ENCODE measurements at places on chromosomes 7 and 10.
A peak's percentile ranks its signal among the peaks of the same experiment; 100 is the strongest.

DNA sequence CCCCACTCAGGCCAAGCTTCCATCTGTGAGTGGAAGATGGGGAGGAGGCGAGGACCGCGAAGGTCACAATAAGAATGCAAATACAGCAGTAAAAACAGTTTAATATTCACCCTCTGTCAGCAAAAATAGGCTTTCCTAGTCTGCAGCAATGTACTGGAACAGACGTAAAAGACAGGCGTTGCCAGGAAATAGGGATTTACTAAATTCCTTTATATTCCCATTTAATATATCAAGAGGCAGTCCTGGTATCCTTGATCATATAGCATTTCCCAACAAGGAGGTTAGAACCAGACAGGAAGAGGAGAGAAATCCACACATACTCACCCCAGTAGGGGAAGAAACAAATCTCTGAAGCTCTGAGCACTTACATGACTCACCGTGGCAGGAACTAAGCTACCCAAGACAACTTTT lies 1054.9 kb upstream of the C7orf33 start:
- DNase-seq = no peak

DNA sequence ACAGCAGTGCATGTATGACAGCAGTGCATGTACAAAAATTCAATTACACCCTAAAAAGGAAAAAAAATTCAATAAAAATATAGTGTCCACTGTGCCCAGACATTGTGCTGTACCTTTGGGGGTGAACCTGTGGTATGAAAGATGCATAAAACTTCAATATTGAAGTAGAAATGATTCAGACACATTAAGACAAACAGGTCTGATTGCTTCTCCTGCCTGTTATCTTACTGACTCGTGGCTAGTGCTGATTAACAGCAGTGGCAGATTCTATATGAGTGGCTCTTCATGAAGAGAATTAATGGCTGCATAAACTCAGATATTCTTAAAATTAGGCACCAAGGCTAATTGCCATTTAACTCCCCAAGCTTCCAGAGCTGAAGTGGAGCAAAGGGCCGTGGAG lies 37.9 kb downstream of the GATA3 start:
- no peak for DNase-seq

GRCh38 chr7:29459589-29459988 lies 104.0 kb upstream of the PRR15 start:
- DNase-seq = no peak

DNA sequence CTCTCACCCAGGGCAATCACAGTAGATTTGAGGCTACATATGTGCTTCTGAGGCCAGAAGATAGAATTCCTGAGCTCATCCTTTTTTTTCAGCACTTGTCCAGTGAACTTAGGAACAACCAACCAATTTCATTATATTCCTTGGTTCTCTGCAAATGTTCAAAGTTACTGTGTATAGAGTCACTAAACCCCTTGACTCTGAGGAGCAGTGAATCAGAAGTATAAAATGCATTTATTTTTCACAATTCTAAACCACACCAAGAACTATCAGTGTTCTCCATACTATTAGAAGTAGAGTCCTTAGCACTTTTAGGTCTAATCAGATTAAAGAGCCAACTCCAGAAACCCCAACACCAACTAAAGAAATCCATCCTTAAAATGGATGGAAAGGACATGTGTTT lies 19.6 kb upstream of the PAPSS2 start:
- DNase-seq = no peak

DNA sequence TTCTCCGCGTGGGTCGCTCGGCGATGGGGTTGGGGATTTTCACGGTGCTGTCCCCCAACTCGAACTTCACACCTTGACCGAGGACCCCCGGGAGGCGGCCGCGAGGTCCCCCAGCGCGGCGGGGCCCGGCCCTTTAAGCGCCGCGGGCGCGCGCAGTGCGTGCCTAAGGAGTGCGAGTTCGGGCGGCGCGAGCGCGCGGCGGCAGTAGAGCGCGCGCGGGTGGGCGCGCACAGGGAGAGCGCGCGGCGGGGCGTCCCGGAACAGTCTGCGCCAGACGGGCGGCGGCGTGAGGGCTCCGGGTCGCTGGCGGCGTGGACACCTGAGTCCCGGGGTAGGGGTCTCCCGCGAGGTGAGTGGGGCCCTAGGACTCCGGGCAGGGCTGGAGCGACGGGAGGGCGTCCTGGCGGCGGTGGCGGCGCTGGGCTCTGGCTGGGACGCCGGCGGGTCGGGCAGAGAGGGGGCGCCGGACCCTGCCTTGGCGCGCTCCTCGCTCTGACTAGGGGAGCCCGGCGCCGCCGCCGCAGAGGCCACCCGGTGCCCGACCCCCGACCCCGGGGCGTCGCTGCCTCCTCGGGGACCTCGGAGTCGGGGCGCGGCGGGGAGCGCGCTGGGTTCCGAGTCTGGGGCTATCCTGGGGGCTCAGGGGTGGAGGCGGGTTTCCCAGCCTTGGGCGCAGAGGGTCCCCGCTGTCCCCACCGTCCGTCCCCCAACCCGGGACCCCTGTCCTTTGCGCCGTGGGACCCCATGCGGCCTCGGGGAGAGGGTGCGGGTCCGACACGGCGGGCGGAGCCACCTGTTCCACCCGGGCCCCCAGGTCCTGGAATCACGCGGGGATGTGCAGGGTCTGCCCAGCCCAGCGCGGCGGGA lies at the start of gene PROSER2:
Gene PROSER2 (plus strand): TSS at position 235 of the 867 bp plus-strand sequence. CDS start 28,722 bp downstream, outside the sequence.
- no peak for DNase-seq

GRCh38 chr10:43890124-43890523 lies 241.4 kb upstream of the ZNF32 start:
- DNase-seq = no peak

- peak; percentile 80 for DNase-seq
These were observed 4.4 kb upstream of the CLIP2 start for GRCh38 chr7:74284781-74285259.

DNA sequence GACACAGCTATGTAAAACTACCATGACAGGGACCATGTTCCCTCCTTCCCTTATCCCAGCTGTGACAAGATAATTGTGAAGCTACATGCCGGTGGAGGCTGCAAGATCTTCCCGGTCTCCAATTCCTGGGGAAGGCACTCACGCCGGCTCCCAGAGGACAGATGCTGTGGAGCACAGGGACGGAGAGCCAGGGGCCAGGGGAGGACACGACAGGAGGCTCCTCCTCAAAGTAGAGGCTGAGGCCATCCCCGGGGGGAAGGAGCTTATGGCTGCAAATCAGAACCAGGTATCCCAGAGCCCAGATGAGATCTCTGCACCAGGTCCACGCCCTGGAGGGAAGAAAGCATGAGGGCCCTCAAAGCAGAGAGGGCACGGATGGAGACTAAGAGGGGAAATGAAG lies 286.2 kb downstream of the TCERG1L start:
- no peak for DNase-seq

DNA sequence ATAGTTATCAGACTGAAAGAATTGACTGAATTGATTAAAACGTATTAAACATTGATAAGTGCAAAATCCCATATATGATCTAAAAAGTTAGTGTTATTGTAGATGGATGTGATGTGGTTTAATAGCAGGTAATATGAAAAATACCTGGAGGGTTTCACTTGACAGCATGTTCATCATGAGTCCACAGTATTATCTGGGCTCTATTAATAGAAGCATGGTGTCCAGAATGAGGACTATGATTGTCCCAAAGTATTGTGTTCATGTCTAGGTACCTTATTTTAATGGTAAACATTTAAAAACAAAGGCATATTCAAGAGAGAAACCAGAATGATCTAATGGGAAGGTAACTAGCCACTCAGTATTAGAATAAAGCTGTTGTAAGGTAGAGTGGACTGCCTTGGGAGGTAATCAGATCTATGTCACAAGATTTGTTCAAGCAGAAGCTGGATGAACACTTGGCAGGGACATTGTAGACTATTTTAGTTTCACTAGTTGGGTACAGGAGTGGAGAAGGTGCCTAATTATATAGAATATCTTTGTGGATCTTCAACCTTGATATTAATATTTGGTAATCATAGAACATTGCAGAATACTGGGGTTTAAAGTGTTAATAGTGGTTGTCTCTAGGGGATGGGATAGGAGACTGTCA lies 43.5 kb downstream of the MCU start:
- DNase-seq = no peak

DNA sequence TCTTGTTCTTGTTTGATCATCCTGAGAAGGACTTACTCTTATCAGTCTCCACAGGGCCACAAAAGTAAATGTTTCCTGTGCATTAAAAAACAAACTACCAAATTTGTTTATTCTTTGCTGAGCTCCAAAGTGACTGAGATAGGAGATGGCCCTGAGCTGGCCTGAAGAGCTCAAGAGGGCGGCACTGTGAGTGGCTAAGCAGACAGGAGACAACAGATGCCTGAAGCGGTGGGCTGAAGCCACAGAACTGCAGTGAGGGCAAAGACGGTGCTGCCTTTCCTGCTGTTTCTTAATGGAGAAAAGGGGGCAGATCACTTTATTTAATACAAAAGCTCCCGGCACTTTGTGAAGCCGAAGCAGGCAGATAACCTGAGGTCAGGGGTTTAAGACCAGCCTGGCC lies 379.6 kb downstream of the ARL4A start:
- no peak for DNase-seq

- DNase-seq = no peak
These were observed 6.2 kb downstream of the HHEX start for GRCh38 chr10:92695679-92696605.

DNA sequence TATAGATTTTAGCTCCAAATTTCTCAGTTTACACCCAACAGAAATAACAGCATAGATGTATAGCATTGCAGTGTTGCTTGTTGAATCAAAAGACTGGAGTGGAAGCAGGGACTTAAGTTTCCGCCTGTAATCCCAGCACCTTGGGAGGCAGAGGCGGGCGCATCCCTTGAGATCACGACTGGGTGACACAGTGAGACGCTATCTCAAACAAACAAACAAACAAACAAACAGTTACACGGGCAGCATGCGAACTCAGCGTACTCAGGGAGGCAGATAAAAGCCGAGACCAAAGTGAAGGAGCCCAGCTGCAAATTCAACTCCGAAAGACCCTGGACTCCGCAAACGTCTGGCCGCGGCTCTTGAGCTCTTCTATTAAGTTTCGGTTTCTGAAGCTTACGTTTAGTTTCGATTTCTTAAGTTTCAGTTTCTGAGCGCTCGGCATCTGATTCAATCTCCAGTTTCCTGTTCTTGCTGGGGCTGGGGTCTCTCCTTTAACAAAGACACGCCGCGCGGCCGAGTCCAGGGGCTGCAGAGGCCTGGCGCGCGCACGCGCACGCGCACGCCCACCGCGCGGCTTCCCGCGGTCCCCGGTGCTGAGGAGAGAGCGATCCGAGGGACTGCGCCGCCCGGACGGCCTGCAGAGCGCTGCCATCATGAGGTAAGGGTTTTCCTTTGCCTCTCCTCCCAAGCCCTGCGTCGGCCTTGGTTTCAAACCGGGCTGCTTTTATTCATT lies at the start of gene IFIT5:
Gene IFIT5 (plus strand): TSS at position 423 of the 733 bp plus-strand sequence. CDS start 231 bp downstream, at position 654.
- peak; percentile 58 for DNase-seq

- DNase-seq = no peak
These were observed 27.0 kb upstream of the FRAT2 start for GRCh38 chr10:97361537-97361901.

- no peak for DNase-seq
These were observed 204.9 kb upstream of the FRMD4A start for GRCh38 chr10:14535457-14536130.

DNA sequence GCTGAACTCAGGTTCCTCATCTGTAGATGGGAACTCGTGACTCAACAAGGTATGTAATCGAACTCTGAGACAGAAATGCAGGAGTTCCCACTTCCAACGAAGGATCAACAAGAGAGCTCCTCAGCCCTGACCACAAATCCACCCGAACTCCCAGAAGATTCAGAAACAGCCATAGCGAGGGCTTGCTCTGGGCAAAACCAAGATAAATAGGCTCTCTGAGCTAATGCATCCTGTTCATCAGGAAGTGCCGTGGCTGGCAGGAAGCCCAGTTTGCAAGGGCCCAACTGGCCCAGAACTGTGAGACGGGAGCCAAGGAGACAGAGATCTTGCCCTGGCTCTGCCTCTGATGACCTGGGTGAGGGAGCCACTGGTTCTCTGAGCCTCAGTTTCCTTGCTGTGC lies 141.7 kb upstream of the PFKP start:
- no peak for DNase-seq

GRCh38 chr10:61541960-61542359 lies 88.8 kb upstream of the TMEM26 start:
- peak; percentile 11 for DNase-seq

DNA sequence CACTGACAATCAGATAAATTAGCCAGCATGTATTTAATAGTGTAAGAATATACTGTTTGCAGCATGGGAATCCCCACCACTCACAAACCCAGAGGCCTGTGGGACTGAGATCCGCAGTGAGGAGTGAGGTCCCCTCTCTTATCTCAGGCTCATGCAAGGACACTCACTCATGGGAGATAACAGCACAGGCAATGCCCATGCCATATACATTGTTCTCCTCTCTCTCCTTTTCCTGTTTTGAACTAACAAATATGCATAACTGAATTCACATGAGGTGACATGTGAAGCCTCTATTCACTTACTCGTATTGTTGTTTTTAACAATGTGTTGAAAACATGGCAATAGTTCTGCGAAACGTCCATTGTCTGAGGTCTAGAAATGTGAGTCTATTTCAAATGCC lies 230.5 kb downstream of the ARHGAP21 start:
- no peak for DNase-seq

DNA sequence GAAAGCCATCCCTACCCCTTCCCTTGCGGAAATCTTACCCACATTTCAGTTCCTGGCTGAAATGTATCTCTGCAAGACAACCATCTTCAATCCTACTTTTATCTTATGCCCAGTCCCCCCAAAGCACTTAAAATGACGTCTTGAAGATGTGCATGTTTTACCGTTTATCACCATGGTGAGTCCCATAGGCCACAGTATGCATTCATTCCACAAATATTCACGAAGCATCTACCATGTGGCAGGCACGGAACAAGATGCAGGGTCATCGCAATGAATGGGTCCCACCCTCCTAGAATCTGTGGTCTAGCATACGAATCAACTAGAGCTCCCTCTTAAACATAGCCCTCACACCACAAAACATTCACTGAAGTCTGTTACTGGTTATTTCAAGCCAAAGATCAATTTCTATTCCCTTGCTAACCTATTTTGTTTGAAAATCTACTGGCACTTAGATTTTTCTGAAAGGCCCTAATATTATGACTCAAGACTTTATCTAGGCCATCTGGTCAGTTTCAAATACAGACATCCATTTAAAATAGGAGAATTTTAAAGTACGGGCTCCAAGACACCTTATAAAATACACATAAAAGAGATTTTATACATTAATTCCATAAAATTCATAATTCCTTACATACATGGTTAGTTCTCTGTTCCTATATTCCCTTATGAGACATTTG lies 99.4 kb downstream of the PARD3 start:
- no peak for DNase-seq

DNA sequence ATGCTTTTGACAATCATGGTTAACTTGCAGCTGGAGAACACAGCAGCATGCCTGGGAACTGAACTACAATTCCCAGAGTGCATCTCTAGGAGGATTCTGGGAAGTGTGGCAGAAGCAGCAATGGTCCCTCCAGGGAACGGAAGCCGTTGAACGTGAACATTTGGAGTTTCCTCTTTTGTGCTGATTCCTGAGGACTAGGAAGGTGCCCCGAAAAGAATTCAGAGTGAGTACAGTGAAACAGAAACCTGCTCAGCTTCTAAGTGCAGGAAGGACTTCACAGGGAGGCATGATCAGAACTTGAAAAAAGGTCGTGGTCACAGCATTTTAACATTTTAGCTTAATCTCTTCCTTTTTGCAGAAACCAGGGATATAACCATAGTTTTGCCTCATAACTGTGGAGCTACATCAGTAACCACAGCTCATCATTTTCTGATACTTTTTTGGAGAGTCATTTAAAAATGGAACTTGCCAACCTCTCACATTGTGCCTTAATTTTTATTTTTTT lies at the start of gene NUDT13:
Gene NUDT13 (plus strand): TSS at position 111 of the 505 bp plus-strand sequence. CDS start 3,911 bp downstream, outside the sequence.
- DNase-seq = peak; percentile 83
